ENCODE measurements at places on chromosomes 1 and 21.

GRCh38 chr21:33974513-33975468 is 59.2 kb upstream of the ATP5PO start:
- no peak for DNase-seq

DNA sequence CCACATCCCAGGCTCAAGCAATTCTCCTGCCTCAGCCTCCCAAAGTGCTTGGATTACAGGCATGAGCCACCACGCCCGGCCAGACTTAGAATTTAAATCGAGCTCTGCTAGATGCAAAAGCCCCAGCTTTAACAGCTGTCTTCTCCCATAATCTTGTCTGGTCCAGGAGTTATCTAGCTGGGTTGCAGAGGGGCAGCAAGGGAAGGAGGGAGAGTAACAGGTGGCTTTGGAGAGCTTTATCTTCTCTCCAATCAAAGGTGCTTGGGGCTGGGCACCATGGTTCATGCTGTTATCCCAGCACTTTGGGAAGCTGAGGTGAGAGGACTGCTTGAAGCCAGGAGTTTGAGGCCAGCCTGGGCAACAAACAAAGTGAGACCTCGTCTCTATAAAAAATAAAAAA is 3.9 kb downstream of the RHBG start:
- DNase-seq: no peak

DNA sequence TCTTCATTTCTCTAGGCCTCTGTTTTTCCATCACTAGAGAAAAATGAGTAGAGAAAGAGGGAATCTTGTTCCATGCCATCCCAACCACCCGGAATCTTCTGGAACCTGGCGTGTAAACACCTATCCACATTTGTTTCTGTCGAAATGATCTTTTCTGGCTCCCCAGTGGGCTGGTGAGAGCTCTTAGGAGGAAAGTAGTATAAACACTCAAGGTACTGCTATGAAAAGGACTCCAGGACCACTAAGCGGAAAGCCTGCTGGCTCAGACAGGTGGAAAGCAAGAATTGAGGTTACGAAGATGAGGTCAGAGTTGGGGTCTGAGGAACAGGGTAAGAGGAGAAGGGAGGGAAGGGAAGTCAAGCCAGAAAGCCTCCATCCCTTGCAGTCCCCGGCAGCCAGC is 90.8 kb downstream of the PLXNA2 start:
- DNase-seq: no peak

GRCh38 chr1:20212685-20213331 is 26.5 kb upstream of the PLA2G2C start:
- DNase-seq: peak; percentile 62

DNA sequence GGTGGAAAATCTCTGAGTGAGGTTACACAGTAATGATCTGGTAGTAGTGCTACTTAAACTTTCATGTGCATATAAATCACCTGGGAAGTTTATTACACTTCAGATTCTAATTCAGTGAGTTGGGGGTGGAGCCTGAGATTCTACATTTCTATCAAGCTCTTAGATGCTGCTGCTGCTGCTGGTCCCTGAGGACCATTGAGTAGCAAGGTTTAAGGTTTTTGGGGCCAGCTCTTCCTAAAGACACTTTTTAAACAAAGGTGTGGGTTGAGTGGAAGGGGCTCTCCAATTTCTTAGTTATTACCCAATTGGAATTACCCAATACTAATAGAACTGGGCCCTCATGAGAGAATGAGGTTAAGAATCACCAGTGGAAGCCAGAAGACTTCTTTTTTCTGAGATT is 29.5 kb downstream of the KCNA3 start:
- no peak for DNase-seq

DNA sequence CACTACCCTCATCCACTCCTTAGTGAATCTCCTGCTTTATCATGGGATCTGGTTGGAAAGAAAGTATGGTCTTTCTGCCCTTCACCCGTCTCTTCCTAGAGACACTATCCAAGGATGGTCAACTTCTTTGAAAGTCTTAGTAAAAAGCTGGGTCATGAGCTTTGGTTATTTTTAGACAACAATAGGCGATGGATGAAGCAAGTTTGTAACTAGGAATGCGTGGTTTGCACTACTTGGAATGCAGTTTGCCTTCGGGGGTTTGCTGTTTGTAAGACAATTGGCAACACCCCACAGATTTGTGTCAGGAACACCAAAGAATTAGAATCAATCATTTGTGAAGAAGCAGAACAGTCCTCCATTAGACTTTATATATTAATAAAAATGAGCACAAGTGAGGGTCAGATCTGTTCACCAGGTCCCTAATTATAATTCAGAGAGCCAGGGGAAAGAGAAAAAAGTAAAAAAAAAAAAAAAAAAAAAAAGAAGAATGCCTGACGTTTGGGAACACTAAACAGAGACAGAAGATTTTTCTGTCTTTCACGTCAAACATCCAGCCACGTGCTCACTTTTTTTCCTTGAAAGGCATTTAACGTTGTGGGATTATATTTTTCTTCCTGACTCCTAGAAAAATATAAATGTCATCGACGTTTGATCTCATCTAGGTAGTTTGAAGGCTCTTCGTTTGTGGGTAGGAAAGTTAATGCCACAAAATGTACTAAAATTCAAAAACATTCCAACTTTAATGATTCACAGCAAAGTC is 60.7 kb upstream of the BTG3 start:
- DNase-seq: no peak

GRCh38 chr1:206696812-206697585 is 12.3 kb downstream of the MAPKAPK2 start:
- DNase-seq: no peak

DNA sequence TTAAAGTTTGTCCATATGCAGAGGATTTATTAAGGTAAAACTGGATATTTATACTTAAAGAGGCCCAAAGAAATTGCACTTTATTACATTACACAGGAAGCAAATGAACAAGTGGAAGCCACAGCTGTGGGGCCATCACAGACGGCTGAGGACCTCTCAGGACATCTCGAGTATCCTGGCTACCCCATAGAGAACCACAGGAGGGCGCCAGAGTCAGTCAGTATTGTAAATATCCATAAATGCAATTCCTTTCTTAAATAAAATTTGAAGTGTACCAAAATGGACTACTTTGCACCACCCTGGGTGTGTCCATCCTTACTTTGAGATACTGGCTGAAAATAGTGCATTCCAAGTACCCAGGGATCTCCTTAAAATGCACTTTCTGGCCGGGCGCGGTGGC is 257.2 kb downstream of the MRPL39 start:
- no peak for DNase-seq

DNA sequence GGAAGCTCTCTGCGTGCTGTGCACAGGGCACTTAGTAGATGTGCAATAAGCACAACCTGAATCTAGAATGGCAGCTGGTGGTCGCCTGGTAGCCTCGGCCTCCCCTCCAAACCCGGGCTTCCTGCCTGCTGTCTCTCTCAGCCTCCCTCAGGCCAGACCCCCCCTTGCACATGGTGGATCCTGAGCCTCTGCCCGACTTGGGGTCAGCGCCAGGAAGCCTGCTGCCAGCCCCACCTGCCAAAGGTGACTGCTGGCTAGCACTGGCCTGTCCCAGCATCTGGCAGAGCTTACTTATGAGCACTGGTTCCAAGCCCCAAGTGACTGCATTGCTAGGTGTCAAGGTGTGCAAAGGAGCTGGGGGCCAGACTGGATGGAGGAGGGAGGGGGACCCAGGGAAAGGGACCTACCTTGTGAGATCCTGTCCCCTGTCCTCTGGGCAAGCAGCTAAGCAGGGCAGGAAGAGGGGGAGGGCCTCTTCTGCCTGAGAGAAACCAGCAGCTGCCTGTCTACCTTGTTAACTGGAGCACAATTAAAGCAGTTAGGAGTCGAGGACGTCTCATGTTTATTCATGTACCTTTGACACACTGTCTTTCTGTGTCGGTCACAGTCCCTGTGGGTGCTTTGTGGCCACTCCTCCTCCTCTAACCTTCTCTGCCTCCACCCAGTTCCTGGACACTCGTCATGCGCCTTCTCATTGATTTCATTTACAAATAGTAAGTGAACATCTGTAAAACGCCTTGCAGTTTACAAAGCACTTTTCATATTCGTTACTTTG is 100.9 kb downstream of the DDX20 start:
- DNase-seq: no peak

GRCh38 chr1:57423656-57424211 is at the start of gene DAB1:
TSS of gene DAB1 (minus strand) at chr1:57424060. CDS start at chr1:57291030, 133,030 bp downstream.
- DNase-seq: no peak

DNA sequence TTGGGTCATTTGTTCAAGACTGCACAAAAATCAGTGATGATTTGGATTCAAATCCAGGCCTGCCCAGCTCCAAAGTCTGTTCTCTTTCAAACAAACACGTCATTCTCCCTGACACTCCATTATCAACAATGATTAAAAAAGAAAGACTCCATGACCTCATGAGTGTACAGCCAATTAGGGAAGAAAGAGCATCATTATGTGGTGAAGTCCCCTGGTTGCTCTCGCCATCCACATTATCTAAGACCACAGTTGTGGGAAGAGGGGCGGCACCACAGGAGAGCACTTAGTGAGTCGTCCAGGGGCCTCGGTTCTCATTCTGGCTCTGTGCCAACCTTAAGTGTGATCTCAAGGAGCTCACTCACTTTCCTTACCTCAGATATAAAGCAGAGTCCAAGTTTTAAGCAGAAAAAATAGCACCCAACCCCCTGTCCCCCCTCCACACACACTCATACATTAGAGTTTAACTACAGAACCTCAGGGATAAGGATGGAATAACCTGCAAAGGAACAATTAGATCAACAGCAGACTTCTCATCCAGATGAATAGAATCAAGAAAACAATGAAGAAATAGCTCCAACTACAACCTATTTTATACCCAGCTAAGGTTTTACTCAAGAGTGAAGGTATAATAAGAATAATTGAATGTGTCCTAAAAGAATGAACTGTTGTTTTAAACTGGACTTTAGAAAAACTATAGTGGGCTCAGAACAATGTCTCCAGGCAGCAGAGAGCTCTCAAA is 47.8 kb downstream of the COL6A1 start:
- DNase-seq: no peak

DNA sequence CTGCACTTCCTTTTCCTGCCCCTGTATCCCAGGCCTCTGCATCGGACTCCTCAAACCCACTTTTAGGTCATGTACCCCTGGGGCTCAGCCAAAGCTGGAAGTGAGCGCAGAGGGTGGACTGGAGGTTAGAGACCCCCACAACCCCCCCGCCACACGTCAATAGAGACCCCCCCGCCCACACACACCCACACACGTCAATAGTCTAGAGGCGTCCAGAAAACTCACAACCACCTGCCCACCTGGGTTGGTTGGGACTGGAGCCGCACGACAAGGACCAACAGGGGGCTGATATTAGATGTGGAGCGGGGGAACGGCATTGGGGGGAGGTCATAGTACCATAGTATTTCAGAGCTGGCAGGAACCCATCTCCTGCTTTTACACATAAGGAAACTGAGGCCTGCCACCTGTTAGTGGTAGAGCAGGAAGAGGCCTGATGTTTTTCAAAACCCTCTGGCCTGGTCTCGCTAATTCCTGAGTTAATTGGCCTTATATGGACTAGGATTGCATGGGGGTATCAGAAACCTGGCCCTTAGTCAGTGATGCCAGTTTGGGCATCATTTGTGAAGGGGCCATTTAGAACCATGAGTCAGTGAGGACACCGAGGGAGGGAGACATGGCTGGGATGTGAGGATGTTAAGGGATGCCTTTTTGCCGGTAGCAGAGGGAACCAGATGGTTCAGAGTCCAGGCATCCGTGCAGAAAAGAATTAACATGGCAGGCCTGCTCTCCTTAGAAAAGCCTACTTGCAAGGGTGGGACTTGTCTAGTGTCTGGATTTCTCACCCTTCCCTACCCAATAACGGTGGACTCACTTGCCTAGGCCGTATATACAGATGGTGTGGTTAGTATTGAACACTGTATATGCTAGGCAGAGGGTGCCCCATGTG is 1.1 kb downstream of the NENF start:
- no peak for DNase-seq

- DNase-seq: no peak
Measured at GRCh38 chr1:175278734-175279116, 86.1 kb upstream of the KIAA0040 start.

DNA sequence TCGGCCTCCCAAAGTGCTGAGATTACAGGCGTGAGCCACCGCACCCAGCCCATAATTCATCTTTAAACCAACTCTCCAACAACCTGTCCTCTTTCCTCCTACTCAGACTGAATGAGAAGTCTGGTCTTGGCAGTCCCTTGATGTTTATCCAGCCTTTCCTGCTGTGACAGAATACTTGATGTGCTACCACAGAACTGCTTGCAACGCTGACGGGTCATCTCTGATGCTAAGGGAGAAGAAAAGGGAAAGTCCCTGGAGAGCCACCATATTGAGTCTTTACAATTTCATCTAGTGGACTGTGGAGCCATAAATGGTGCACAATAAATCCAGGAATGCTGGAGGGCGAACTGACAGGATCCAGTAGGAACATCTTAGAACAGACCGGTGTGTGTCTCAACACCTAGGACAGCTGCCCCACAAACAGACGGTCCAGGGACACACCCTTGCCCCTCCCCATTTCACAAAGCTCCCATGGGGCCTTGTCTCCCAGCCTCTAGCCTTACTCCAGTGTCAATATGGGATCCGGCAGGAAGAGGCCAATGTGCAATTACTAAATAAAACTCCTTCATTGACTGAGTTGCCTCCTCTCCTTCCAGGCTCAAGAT is 30.7 kb downstream of the JAK1 start:
- DNase-seq: no peak

DNA sequence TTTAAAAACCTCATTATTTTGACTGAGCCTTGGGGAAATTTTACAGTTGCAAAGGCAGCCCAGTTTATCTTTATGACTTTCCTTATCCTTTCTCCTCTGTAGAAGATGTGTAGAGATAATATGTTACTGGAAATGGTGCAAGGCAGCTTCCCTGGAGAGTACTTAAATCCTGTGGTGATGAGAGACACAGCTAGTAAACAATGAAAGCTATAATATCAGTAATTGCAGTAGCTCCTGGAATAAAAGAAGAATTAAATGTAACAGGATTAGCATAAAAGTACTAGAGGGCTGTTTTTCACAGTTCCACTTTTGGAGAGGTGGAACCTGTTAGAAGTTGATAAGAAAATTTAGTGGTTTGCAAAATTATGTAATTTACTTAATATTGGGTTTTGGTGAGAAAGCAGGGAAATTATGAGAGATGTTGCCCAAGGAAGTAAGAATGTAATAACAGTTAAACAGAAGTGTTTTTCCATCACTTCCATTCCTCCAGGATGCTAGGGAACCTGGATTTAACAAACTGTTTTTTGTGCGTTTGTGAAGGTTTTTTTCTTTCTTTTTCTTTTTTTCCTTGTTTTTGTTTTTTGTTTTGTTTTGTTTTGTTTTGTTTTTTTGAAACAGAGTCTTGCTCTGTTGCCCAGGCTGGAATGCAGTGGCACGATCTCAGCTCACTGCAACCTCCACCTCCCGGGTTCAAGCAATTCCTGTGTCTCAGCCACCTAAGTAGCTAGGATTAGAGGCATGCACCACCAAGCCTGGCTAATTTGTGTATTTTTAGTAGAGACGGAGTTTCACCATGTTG is 15.7 kb upstream of the EDEM3 start:
- DNase-seq: no peak
